ENCODE measurements at places on chromosomes 2 and 18.

- DNase-seq = peak; percentile 52
Observed at GRCh38 chr2:189685540-189686229, 11.2 kb downstream of the ANKAR start.

DNA sequence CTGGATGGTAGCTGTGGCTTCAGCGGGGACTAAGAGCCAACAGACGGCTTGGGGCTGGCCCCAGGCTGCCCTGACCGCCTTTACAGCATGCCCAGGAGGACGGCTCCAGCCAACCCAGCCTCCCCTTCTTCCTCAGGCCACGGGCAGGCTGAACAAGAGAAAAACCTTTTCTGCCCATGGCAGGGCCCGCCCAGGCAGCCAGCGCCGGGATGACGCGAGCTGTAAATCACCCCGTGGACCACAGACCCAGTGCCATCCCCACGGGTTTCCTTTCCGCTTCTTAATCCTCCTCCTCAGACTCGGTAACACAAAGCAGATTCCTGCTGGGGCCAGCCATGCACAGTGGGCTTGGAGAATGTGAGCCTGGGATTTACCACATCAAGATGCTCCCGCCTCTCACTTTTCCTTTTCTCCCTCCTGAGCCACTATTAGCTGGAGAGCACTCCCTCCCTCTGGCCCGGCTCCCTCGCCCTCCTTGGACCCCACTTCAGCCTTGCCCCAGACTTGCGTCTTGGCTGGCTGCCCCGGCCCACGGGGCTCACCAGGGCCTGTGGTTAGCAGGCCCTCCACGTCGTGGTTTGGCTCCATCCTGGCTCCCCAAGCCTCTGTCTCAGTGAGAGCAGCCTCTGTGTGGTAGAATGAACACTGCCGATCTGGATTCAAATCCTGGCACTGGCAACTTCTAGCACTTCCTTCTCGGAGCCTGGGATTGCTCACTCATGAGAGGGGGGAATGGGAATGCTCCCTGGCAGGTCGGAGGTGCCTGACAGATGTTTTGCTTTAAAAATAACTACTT lies 31.4 kb downstream of the ATOH8 start:
- peak; percentile 20 for DNase-seq

DNA sequence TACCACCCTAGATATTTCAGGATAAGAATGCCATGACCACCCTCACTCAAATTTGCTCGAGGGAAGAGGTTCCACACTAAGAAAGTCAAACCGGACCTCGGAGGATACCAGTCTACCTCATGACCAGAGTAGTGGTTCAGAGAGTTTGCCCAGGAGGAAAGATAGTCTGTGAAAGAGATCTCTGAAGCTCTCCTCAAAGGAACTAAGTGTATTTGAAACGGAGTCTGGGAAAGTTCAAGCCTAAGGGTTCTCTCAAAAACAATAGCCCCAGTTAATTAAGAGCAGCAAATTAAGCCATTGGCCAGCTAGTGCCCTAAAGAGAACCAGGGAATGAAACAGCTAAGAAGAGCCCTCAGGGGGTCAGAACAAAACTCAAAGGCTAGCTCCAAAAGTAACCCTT lies 94.9 kb downstream of the SPHKAP start:
- no peak for DNase-seq

DNA sequence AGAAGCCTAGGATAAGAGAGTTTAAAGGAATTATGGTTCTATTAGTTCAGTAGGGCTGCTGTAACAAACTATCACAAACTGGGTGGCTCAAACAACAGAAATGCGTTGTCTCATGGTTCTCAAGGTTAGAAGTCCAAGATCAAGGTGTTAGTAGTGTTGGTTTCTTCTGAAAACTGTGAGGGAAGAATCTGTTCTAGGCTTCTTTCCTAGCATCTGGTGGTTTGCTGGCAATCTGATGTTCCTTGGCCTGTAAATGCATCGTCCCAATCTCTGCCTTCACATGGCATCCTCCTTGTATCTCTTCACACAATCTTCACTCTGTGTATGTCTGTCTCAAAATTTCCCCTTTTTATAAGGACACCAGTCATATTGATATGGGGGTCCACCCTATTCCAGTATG lies 76.3 kb downstream of the MDH1 start:
- DNase-seq = no peak

DNA sequence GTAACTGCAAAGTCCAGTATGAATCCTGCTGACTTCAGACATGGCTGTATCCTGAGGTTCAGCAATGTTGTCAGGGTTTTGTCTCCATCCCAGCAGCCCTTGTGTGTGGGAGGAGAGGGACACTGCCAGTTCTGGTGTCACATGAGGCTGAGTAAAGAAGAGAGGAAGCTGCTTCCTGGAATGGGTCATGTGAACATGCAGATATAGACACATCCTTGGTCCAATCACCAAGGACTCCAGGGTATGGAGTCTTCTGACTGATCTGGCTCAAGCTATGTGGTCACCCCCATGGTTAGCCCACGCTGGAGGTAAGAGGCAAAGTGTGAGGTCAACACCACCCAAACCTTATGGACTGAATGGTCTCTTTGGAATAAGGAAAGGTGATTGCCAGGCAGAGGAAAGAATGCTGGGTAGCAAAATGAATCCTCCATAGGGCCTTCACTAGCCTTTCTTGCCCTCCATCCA lies 134.4 kb upstream of the SLC1A4 start:
- peak; percentile 28 for DNase-seq

DNA sequence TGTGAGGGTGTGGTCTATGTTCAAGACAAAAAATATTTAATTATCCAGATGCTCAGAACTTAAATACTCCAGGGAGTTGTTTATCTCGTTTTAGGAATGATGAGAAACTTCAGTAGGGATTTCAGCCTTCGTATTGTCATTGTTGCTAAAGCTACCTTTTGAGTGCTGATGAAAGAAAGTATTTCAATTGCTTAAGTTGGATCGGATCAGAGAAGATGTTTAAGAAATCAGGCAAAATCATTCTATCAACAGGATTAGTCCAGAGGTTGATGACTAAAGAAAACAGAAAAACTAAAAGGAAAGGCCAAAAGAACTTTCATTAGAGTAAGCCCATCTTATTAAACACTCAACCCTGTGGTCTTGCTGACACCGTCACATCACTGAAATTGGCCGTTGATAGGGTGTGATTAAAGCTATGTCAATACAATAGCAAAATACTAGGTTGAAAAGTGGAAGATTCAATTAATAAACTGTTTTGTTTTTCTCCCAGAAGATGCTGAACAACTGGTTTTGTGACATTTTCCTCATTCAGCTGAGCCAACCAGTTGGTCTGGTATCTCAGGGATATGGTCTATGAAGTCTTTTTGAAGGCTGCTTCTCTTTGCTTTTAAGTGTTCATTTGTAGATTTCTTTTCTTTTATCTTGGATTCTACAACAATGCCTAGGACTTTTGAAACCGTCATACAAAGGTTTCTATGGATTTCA lies 551.7 kb downstream of the SLC4A3 start:
- DNase-seq = no peak

GRCh38 chr2:105517814-105518705 lies 119.2 kb upstream of the FHL2 start:
- peak; percentile 13 for DNase-seq

DNA sequence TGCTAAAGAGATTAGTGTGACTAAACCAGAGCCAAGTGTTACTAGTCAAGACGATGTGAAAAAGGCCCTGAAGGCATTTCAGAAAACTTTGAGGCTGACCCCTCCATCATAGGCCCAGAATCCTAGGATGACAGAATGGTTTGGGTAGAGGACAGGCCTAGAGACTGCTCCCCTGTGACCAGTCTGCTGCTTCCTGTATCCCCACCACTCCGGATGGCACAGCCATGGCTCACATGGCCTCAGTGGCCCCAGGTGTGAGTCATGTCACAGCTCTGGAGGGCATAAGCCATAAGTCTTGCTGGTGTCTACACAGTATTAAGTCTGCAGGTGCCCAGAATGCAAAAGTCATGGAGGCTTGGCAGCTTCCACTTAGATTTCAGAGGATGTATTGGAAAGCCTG lies 12.4 kb upstream of the STAT1 start:
- DNase-seq = no peak

DNA sequence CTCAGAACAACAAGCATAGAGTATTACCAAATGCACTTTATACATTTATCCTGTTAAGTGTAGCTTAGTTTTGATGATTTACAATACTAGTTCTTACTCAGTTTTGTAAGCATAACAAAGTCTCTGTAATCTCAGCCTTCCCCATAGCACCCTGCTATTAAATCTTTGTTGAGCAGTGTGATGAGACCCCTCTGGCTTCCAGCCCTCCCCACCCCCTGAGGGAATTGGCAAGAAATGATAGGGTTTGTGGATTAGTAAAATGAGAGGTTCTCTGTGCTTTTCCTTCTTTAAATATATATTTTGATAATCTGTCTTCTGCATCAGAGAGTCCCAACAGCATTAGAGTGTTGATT lies 37.2 kb downstream of the ZNF521 start:
- DNase-seq = no peak

GRCh38 chr2:46827274-46828134 lies 88.1 kb downstream of the MCFD2 start:
- DNase-seq = no peak

DNA sequence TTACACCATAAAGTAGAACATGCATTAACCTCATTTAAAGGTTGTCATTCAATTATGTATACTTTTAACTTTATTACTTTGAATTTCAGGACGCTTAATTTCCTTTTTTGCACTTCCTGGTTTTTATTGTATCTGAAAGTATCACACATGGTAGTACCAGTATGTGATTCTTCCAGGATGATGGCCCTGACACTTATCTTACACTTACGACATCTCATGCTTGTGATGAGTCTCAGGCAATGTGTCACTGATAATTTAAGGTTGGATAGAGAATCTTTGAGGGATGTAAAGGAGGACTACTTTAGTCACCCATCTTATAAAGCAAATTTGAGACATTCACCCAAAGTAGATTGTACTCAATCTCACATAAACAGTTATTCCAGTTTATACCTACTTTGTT lies 74.9 kb downstream of the ABCA12 start:
- DNase-seq = no peak

- no peak for DNase-seq
Observed at GRCh38 chr2:230869914-230870543, 5.3 kb downstream of the ITM2C start.

DNA sequence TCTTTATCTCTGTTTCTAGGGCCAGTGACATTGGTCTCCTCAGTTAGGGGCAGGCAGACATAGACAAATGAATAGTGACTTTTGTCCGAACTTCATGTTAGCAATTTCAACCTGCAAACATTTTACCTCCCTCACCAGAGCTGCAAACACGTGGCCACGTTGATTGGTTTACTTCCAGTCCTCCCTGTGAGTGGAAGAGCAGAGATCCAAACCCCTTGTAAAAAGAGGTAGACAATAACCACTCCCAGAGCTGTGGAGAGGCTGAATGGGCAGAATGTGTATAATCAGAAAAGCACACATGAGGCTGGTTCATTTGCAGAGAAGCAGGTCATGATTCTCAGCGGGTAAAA lies 31.1 kb downstream of the CTIF start:
- no peak for DNase-seq

GRCh38 chr2:236824836-236825235 lies 255.2 kb downstream of the ACKR3 start:
- no peak for DNase-seq

- DNase-seq = no peak
Observed at GRCh38 chr2:240602266-240603050, 15.9 kb downstream of the CAPN10 start.

GRCh38 chr2:235492850-235493344 lies 946 bp upstream of the AGAP1 start:
- no peak for DNase-seq

DNA sequence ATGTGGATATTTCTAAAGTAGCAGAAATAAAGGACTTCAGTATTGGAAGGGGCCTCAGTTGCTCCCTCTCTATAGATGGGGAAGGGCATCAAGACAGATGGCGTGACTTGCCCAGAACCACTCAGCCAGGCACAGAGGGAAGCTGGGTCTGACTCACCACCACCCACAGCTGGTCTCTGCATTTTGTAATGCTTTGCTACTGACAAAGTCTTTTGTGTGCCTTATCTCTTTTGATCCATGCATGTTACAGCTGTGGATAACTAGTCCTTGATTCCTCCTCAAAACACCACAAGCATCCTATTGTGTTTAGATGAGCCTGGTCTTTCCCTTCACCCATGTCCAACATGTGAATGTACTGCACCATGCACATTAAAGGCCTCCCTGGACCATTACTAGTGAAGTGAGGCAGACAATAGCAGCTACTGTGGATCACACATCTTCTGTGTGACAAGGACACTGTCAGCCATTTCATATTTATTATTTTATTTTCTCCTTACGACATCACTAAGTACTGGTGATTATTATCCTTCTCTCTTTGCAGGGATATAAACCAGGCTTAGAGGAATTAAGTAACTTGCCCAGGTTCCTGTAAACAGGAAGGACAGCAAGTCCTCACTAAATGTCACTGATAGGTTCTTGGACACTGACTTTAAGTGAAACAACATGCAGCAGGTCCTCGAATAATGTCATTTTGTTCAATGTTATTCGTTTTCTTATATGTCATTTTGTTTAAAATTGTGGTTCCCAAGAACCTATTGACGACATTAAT lies 29.6 kb upstream of the IL37 start:
- DNase-seq = peak; percentile 50

DNA sequence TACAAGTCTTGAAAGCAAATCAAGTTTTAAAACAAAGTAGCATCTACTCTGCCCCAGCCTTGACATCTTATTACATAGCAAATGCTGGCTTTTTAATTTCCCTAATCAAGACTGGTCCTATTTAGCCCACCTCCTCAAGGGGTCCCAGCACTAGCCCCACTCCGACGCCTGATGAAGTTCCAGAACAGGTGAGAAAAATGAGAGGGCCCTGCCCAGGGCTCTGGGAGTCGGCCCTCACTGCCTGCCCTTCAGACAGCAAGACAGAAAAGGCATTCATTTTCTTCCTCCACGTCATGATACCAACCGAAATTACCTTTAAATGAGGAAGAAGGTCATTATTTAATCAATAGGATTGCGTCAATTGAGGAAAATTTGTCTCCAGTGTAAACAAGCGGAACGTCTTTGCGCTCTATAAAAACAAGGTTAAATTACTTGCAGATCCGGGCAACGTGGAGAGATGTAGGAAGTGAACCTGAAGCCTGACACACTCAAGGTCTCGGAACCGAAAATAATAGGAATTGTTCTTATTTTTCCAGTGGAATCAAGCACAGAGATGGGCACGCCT lies 170.6 kb upstream of the PKDCC start:
- DNase-seq = no peak

DNA sequence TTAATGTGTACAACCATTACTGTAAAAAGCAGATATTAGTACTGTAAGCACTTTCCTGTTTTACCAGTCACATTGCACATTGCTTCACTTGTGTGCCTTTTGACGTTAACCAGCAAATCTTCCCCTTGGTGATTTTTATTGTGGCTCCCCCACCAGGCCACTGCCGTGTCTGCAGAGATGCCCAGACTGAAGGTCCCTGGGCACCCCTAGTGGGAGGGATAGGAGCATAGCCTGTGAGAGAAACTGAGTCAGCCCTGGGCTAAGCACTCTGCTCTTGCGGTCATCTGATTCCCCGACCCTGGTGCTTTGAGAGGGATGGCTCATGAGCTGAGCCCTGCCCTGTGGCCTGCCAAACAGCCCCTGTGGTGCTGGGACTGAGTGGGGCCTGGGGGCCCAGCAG lies 73.4 kb downstream of the INPP4A start:
- peak; percentile 33 for DNase-seq

- DNase-seq = no peak
Observed at GRCh38 chr18:12645751-12646203, 12.1 kb downstream of the SPIRE1 start.
